IMR-90 (cell line): ENCODE measurements at places on chromosomes 4 and X. TPM values are rescaled to one million over a fixed set of nuclear protein-coding genes. Genes with fewer than 3 reads are reported as not detected.

ARMCX4 gene
- total RNA-seq = 2.3 and 3.1 TPM in 2 replicates

GRCh38 chr4:118224243-118224829 is 128.5 kb downstream of the PRSS12 start:
- H3K4me1 ChIP-seq = no peaks in the 10 kb centered on the region
- no peak overlapping the region for H3K4me3 ChIP-seq
- no peaks in the 10 kb centered on the region for H3K36me3 ChIP-seq
- H3K27me3 ChIP-seq = no peaks in the 10 kb centered on the region

DNA sequence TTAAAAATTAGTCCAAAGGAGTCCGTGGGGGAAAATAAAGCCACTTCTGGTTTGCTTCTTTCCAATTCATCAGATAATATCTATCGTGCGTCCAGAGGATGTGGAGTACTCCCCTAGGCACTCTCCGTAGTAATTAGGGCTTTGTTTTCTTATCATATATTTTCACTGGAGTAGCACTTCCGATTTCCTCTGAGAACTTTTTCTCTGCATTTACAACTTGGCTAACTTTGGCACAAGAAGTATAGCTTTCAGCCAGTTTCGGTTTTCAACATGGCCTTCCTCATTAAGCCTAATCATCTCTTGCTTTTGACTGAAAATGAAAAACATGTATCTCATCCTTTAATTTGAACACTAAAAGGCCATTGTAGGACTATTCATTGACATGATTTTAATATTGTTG is 80.5 kb downstream of the CASP3 start:
- no peaks in the 10 kb centered on the region for H3K36me3 ChIP-seq
- no peak overlapping the region for H3K4me3 ChIP-seq
- H3K27me3 ChIP-seq = no peaks in the 10 kb centered on the region; the same call in 1 of the 2 replicates
- no peak for DNase-seq
- no peaks in the 10 kb centered on the region for H3K4me1 ChIP-seq

DNA sequence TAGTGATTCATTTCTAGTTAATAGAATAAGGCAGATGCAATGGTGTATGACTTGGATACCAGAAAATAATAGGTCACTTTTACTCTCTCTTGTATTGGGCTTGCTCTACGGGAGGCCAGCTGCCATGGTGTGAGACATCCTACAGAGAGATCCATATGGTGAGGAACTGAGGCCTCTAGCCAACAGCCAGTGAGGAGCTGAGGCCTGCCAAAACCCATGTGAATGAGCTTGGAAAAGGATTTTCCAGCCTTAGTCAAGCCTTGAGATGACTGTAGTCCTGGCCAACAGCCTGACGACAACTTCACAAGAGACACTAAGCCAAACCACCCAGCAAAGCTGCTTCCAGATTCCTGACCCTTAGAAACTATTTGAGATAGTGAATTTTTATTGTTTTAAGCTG is 1300.2 kb downstream of the RAPGEF2 start:
- DNase-seq = no peak
- no peaks in the 10 kb centered on the region for H3K4me1 ChIP-seq
- no peak overlapping the region for H3K27ac ChIP-seq
- no peak overlapping the region for H3K4me3 ChIP-seq

ACSL4 gene
- 59.7 and 97.5 TPM in 2 replicates for total RNA-seq

DNA sequence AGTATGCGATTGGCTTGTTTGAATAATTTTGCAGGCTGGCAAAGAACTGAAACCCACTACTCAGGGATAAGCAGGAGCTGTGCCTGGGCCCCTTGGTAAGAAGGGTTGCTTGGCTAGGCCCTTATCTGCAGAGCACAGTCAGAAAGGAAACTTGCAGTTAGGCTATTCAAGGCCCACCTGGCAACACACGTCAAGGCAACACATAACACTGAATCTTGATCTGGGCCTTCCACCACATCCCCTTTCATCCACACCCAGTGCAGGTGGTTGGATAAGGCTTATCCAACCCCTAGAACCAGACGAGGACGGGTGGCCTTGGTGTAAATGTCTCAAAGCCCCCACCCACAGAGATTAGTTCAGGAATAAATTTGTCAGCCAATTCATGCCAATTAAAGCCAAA is 72.8 kb upstream of the NEIL3 start:
- peaks cover 5% of the 10 kb centered on the region for H3K4me1 ChIP-seq
- no peak overlapping the region for H3K27ac ChIP-seq
- H3K4me3 ChIP-seq = no peak overlapping the region
- no peaks in the 10 kb centered on the region for H3K27me3 ChIP-seq
- DNase-seq = no peak
- H3K36me3 ChIP-seq = no peaks in the 10 kb centered on the region

DNA sequence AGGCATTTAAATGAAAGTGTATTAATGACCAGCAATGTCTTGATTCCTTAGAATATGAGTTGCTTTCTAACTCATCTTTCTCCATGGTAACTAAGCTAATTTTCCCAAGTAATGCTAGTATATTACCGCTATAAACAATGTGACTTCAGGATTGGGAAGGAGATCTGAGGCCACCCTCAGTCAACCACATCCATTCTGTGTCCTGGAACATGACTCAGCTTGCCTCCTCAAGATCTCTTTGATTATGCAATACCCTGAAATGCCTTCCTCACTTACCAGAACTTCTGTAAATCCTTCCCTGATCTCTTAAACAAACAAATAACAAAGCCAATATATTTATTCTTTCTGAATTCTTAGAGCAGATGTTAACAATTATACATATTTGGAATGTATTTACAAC is 1495.5 kb downstream of the PCDH18 start:
- H3K36me3 ChIP-seq = no peaks in the 10 kb centered on the region
- no peak overlapping the region for H3K4me3 ChIP-seq
- no peak overlapping the region for H3K27ac ChIP-seq
- H3K4me1 ChIP-seq = no peaks in the 10 kb centered on the region

CCKAR gene
- total RNA-seq = not detected in 2 replicates

DUX4 gene
- total RNA-seq = not detected in 2 replicates

NUDT10 gene
- 0.90 and 1.1 TPM in 2 replicates for total RNA-seq

DNA sequence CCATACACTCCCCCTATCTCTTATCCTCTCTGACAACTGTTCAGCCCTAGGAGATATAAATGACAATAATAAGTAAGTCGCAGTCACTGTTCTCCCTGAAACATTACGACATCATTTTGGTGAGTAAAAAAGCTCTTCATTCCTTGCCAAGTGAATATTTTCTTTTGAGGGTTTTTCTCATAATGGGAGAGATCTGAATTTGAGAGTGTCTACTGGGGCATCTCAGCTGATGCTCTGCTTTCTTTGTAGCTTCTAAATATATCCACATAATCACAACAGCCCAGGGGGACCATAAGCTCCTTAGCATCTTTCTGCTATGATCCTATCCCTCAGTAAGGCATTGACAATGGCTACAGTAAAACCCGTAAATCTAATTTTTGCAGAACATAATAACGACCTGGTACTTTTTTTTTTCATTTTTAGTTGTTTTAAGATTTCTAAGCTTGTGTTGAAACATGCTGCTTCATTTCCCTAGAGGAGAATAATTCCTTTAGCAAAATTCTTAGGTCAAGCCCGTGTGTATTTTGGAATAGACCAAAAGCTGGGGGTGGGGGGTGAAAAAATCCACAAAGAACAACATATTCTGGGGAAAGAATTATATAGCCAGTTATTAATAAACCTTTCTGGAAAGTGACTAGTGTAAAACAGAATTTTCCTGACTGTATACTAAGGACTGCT is 78.1 kb upstream of the GPM6B start:
- H3K27me3 ChIP-seq = peaks cover 7% of the 10 kb centered on the region; the same call in 1 of the 2 replicates
- H3K36me3 ChIP-seq = no peaks in the 10 kb centered on the region
- H3K4me3 ChIP-seq = no peak overlapping the region
- no peak overlapping the region for H3K27ac ChIP-seq
- peak; percentile 18 for DNase-seq
- H3K4me1 ChIP-seq = no peaks in the 10 kb centered on the region

- no peak overlapping the region for H3K4me3 ChIP-seq
- DNase-seq = peak; percentile 50
- no peaks in the 10 kb centered on the region for H3K4me1 ChIP-seq
- H3K36me3 ChIP-seq = no peaks in the 10 kb centered on the region
Measured at GRCh38 chrX:3717742-3718420, 4.4 kb upstream of the PRKX start.

GRIA3 gene
- not detected in 2 replicates for total RNA-seq

TMSB15B gene
- 5.6 and 7.9 TPM in 2 replicates for total RNA-seq

DNA sequence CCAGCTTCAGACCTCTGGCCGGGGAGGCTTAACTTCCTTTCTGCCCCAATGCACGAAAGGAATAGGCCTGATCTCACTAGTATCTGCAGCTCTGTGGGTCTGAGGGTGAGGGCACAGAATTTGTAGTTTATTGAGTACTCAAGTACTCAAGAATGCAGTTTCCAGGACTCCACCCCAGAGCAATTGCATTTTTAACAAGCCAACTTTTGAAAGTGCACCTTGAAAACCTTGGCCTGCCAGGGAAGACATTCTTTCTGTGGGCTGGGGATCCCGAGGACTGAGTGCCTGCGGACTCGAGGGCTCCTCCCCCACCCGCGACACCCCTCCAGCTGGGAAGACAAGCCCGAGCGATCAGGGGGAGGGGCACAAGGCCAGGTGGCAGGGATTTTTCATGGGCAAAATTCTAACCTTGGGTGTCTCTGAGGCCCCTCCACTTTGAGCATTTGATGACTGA is 22.4 kb downstream of the RS1 start:
- no peak for DNase-seq
- H3K36me3 ChIP-seq = no peaks in the 10 kb centered on the region
- H3K27me3 ChIP-seq = no peaks in the 10 kb centered on the region
- H3K4me1 ChIP-seq = no peaks in the 10 kb centered on the region

VCX gene
- not detected in 2 replicates for total RNA-seq
